T-helper 2 cell treated with Interferon-gamma antibody and Interleukin-4, amounts not matched to agents 5 μg/mL and 100 μg/mL, for 36 hours (primary cell): ENCODE measurements at places on chromosomes 2 and 18.
A peak's percentile ranks its signal among the peaks of the same experiment; 100 is the strongest.

DNA sequence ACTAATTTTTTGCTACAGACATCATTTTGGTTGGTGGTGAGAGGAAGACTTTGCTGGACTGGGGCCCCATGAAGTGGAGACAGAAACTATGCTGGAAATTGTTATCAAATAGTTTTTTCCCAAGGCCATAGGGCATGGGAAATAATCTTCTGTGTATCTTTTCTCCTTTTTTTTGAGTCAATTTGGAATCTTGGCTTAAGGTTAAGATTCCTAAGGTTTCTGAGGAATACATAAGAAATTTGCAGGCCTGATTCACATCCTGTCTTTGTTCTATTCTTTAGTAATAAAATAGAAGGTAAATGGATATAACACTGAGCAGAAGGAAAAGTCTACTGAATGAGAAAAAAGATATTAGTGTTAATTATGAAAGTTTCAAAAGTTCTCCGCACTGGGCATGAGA lies 16.6 kb downstream of the SMC6 start:
- H3K4me3 ChIP-seq: no peak overlapping the region
- no peaks in the 10 kb centered on the region for H3K27me3 ChIP-seq
- peak overlapping the region; percentile 9 for H3K27ac ChIP-seq
- no peaks in the 10 kb centered on the region for H3K4me1 ChIP-seq

- no peak overlapping the region for H3K4me3 ChIP-seq
- H3K4me1 ChIP-seq: peaks cover 5% of the 10 kb centered on the region
- peaks cover 28% of the 10 kb centered on the region for H3K27me3 ChIP-seq
- peak; percentile 43 for DNase-seq
- no peak overlapping the region for H3K27ac ChIP-seq
- H3K36me3 ChIP-seq: no peaks in the 10 kb centered on the region
These were observed 26.6 kb upstream of the NAPG start for GRCh38 chr18:10499230-10499629.

GRCh38 chr2:132909427-132909826 lies 239.4 kb upstream of the LYPD1 start:
- DNase-seq: no peak
- H3K36me3 ChIP-seq: no peaks in the 10 kb centered on the region
- H3K27me3 ChIP-seq: no peaks in the 10 kb centered on the region

GRCh38 chr2:169528271-169528701 lies 18.8 kb downstream of the KLHL41 start:
- peak; percentile 46 for DNase-seq
- H3K4me3 ChIP-seq: no peak overlapping the region
- H3K4me1 ChIP-seq: peaks cover 3% of the 10 kb centered on the region
- no peak overlapping the region for H3K27ac ChIP-seq

DNA sequence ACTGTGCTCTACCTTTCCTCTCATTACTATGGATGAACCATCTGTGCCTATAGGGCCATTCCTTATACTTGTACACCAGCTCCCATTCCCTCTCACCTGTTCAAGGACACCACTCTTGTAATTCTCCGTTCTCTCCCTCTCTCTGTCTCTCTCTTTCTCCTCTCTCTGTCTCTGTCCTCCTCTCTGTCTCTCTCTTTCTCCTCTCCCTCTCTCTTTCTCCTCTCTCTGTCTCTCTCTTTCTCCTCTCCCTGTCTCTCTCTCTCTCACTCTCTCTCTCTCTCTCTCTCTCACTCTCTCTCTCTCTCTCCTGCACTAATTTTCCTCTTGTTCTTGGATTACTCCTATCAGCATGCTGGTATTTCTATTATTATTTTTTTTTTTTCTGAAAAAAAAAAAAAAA lies 78.9 kb upstream of the RMDN2 start:
- H3K36me3 ChIP-seq: no peaks in the 10 kb centered on the region
- no peak for DNase-seq
- no peak overlapping the region for H3K4me3 ChIP-seq
- H3K27ac ChIP-seq: no peak overlapping the region

DNA sequence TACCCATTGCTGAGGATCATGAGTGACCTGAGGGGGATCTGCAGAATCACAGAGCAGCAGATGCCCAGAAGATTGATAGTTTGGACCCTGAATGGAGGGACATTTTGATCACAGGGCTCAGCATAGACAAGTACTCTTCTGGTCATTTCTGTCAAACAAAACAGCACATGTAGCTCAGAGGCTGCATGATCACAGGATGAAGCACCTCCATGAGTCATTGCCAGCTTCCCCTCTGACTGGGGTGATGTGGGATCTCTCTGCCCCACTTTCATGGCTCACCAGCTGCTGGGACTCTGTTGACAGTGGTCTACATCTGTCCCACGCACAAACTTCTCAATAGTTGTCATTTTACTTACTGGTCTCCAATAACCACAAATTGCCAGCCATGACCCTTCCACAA lies 264.1 kb downstream of the RPIA start:
- H3K36me3 ChIP-seq: no peaks in the 10 kb centered on the region
- no peak for DNase-seq
- H3K4me3 ChIP-seq: no peak overlapping the region
- no peaks in the 10 kb centered on the region for H3K4me1 ChIP-seq
- H3K27ac ChIP-seq: no peak overlapping the region
- H3K27me3 ChIP-seq: peaks cover 2% of the 10 kb centered on the region

GRCh38 chr18:52813635-52814416 lies 473.8 kb downstream of the DCC start:
- no peaks in the 10 kb centered on the region for H3K36me3 ChIP-seq
- H3K4me1 ChIP-seq: no peaks in the 10 kb centered on the region
- no peak overlapping the region for H3K4me3 ChIP-seq
- no peak overlapping the region for H3K27ac ChIP-seq
- DNase-seq: no peak

GRCh38 chr2:9251154-9252001 lies 44.8 kb downstream of the ASAP2 start:
- no peak overlapping the region for H3K4me3 ChIP-seq
- H3K36me3 ChIP-seq: no peaks in the 10 kb centered on the region
- no peaks in the 10 kb centered on the region for H3K4me1 ChIP-seq
- peaks cover 8% of the 10 kb centered on the region for H3K27me3 ChIP-seq
- no peak for DNase-seq

- no peaks in the 10 kb centered on the region for H3K4me1 ChIP-seq
- H3K27ac ChIP-seq: no peak overlapping the region
- DNase-seq: no peak
- H3K27me3 ChIP-seq: peaks cover 29% of the 10 kb centered on the region
- H3K36me3 ChIP-seq: no peaks in the 10 kb centered on the region
These were observed 12.6 kb downstream of the EVA1A start for GRCh38 chr2:75548036-75548573.

- no peak overlapping the region for H3K27ac ChIP-seq
- no peaks in the 10 kb centered on the region for H3K36me3 ChIP-seq
- DNase-seq: no peak
- H3K4me3 ChIP-seq: no peak overlapping the region
- no peaks in the 10 kb centered on the region for H3K4me1 ChIP-seq
These were observed 254.1 kb downstream of the TSN start for GRCh38 chr2:122009561-122009960.

DNA sequence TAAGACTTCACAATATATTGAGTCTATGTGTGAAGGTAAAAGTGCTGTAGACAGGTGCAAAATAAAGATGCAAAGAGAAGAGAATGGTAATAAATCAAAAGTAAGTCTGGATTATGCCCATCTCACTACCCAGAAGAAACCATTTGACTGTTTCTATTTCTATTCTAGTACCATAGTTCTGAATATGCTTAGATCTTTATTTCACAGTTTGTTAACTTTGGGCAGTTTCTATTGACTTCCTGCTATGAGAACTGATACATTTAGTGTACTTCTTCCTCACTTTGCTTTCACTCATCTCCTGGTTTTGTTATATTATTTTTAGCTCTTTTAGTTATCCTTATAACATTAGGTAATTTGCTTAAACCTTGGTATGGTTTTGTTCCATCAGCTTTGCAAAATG lies 94.9 kb downstream of the HS1BP3 start:
- H3K4me3 ChIP-seq: no peak overlapping the region
- H3K27me3 ChIP-seq: peaks cover 4% of the 10 kb centered on the region
- no peak overlapping the region for H3K27ac ChIP-seq
- no peaks in the 10 kb centered on the region for H3K36me3 ChIP-seq
- no peaks in the 10 kb centered on the region for H3K4me1 ChIP-seq

DNA sequence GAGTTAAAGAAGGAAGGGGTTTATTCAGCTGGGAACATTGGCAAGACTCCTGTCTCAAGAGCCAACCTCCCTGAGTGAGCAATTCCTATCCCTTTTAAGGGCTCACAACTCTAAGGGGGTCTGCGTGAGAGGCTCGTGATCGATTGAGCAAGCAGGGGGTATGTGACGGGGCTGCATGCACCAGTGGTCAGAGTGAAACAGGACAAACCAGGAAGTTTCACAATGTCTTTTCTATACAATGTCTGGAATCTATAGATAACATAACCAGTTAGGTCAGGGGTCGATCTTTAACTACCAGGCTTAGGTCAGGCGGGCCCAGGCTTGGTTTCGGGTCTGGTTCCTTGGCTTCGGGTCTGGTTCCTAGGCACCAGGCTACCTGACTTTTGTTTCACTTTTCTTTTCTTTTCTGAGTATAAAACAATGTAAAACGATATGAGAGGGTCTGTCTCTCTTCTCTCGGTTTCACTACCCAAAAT lies 30.1 kb upstream of the LIPG start:
- no peak for DNase-seq
- peaks cover 12% of the 10 kb centered on the region for H3K27me3 ChIP-seq
- no peaks in the 10 kb centered on the region for H3K4me1 ChIP-seq
- no peaks in the 10 kb centered on the region for H3K36me3 ChIP-seq

DNA sequence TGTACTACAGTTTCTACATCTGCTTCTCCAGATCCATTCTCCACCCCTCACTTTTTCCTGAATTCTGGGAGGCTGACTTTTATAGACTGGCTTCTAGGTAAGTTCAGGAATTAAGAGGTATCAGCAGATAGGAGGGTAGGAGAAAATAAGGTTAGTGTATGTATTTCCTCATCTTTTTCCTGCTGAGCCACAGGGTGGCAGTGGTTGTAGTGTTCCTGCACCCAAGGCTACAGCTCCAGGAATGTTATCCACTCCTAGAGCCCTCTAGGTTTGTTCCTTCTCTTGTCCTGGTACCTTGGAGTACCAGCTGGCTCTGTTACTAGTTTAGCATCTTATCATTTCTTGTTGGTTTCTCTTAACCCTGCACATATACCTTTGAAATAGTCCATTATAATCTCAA lies 40.7 kb upstream of the C2orf66 start:
- no peak for DNase-seq
- peaks cover 35% of the 10 kb centered on the region for H3K36me3 ChIP-seq
- H3K4me1 ChIP-seq: peaks cover 24% of the 10 kb centered on the region
- no peak overlapping the region for H3K4me3 ChIP-seq

- H3K27ac ChIP-seq: no peak overlapping the region
- H3K4me1 ChIP-seq: peaks cover 11% of the 10 kb centered on the region
- no peaks in the 10 kb centered on the region for H3K27me3 ChIP-seq
- H3K36me3 ChIP-seq: no peaks in the 10 kb centered on the region
- no peak overlapping the region for H3K4me3 ChIP-seq
- no peak for DNase-seq
These were observed 107.1 kb upstream of the TPO start for GRCh38 chr2:1306014-1306686.

GRCh38 chr2:212154477-212154878 lies 384.1 kb downstream of the ERBB4 start:
- no peaks in the 10 kb centered on the region for H3K36me3 ChIP-seq
- H3K27me3 ChIP-seq: no peaks in the 10 kb centered on the region
- H3K27ac ChIP-seq: no peak overlapping the region
- H3K4me3 ChIP-seq: no peak overlapping the region
- DNase-seq: no peak

- no peak for DNase-seq
- no peaks in the 10 kb centered on the region for H3K36me3 ChIP-seq
- H3K27me3 ChIP-seq: peaks cover 3% of the 10 kb centered on the region
- no peak overlapping the region for H3K4me3 ChIP-seq
- H3K4me1 ChIP-seq: no peaks in the 10 kb centered on the region
- H3K27ac ChIP-seq: no peak overlapping the region
These were observed 145.4 kb downstream of the TCF4 start for GRCh38 chr18:55442561-55442960.

DNA sequence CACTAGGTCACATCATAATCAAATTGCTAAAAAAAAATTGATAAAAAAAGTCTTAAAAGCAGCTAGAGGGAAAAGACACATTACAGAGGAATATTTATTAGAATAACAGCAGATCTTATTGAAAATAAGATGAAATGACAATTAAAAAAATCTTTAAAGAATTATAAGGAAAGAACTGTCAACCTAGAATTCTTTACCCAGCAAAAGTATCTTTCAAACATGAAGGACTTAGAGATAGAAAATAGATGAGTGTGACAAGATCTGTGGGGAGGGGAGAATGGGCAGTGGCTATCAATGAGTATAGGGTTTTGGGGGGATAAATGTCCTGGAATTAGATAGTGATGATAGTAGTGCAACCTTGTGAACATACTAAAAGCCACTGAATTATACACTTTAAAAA lies 26.5 kb upstream of the RNF103 start:
- H3K36me3 ChIP-seq: no peaks in the 10 kb centered on the region
- no peak overlapping the region for H3K27ac ChIP-seq
- H3K4me3 ChIP-seq: no peak overlapping the region

- H3K4me3 ChIP-seq: no peak overlapping the region
- H3K27me3 ChIP-seq: peaks cover 53% of the 10 kb centered on the region
- no peaks in the 10 kb centered on the region for H3K36me3 ChIP-seq
- H3K27ac ChIP-seq: no peak overlapping the region
- DNase-seq: no peak
- peaks cover 6% of the 10 kb centered on the region for H3K4me1 ChIP-seq
These were observed 1.5 kb downstream of the RNF152 start for GRCh38 chr18:61891271-61891670.

DNA sequence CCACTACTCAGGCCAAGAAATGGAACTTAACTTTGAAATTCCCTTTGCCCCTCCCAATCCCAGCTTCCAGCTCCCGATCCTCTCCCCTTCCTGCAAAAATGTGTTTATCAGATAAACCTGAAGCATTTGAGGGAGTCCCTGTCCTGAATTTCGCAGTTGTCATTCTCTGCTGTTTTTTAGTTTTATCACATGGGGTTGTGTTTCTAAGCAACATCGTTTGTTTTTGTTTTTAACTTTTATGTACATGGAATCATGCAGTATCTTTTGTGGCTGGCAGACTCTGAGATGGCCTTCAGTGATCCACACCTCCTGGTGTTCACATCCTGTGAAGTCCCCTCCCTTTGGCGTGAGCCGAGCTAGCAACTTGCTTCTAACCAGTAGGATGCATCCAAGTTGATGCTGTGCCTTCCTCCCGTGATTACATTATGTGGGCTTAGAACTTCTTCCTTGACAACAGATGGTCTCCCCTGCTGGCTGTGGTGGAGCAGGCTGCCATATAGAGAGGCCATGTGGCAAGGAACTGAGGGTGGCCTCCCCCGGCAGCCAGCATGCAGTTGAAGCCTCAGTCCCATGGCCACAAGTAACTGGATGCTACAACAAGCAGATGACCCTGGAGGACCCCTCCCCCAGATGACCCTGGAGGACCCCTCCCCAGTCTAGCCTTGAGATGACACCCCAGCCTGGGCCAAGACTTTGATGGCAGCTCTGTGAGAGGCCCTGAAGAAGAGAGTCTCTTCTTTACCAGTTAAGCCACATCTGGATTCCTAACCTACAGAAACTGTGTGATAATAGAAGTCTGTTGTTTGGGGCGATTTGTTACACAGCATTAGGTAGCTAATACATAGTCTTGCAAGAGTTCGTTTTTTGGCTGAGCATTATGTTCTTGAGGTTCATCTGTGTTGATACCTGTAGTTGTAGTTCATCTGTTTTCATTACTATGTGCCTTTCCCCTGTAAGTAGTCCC lies 27.7 kb downstream of the SH3BP4 start:
- no peaks in the 10 kb centered on the region for H3K27me3 ChIP-seq
- H3K36me3 ChIP-seq: no peaks in the 10 kb centered on the region
- H3K4me1 ChIP-seq: no peaks in the 10 kb centered on the region
- no peak overlapping the region for H3K4me3 ChIP-seq
